ENCODE measurements at places on chromosomes 2 and 18.

- DNase-seq = no peak
These were observed 20.8 kb downstream of the IMMT start for GRCh38 chr2:86174445-86174844.

- no peak for DNase-seq
These were observed 353.4 kb downstream of the TGIF1 start for GRCh38 chr18:3803350-3803749.

GRCh38 chr2:69968609-69969008, 7.2 kb upstream of the ASPRV1 start:
- DNase-seq = no peak

DNA sequence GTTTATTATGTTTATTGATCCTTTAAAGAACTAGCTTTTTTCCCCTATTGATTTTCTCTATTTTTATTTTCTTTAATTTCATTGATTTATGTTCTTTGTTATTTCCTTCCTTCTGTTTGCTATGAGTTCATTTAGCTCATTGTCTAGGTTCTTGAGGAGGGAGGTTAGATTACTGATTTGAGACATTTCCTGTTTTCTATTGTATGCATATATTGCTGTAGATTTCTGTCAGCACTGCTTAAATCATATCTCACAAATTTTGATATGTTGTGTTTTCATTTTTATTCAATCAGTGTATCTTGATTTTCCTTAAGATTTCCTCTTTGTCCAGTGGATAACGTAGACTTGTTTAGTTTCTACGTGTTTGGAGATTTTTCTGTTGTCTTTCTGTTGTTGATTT, 43.4 kb downstream of the PTPN4 start:
- DNase-seq = no peak

DNA sequence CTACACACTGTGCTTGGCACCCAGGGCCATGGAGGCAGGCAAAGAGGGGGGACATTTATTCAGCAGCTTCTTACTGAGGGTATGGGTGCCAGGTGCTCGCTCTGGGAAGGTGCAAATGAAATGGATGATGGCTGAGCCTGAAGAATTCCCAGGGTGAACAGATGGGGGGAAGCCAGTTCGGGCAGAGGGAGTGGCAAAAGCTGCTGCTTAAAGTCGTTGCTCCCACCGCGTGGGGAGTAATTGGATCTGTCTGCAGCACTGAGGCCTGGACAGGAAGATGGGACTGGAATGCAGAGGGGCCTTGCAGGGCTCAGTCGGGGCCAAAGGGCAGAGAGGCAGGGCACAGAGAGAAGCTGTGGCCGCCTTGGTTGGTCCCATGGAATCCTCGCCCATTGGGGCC, 51.2 kb downstream of the NEDD4L start:
- DNase-seq = no peak

GRCh38 chr2:207135801-207136457, 29.8 kb downstream of the KLF7 start:
- no peak for DNase-seq

GRCh38 chr18:38368886-38369285, 803.3 kb upstream of the CELF4 start:
- no peak for DNase-seq

DNA sequence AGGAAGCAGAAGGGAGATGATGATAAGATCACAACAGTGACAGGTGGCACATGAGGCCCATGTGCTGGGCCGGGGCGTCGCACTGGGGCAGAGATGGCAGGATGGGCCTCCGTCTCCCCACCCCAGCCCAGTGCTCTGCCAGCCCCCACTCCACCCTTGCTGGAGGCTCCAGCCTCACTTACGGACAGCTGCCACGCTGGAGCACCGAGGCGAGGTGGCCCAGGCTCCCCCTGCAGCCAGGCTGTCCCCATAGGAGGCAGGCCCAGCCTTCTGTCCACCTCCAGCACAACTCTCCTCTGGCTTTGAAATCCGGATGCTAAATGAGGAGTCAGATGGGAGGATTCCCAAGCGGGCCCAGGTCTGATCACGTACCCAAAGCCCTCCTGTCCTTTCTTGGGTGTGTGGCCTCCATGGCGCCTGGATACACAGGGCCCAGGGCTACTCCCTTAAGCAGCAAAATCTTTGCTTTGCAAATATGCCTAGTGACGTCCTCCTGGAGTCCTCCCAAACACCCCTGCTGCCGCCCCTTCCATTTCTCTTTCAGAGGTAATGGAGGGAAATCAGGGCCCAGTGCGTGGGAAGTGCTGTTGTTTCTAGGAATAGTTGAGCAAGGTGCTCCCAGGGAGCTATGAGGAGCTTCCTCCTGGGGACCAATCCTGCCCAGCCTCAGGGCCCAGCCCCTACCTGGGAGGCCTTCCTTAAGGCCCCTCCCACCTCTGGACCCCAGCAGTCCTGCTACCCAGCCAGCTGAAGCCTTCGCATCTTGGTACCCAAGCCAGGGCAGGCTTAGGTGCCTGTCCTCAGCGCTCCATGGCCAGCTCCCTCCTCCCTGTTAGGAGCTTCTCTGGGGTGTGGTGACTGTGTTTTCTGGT, 170.4 kb upstream of the MYCN start:
- DNase-seq = no peak

GRCh38 chr18:44513233-44513632, 167.5 kb upstream of the SETBP1 start:
- DNase-seq = no peak

DNA sequence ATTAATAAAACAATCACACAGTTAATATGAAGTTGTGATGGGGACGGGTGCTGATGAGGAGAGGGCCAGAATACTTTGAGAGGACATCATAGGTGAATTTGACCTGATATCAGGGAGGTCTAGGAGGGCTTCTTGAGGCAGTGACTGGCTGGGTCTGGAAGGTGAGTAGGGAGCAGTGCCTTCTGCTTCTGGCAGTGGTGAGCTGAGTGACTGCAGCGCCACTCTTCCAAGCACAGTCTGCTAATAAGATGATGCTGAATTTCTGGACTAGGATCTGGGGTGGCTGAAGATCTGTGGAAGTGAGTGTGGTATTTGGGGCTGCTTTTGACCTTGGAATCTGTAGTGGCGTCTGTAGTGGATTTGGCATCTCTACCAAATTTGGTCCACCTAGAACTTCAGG, 5.5 kb downstream of the DGKD start:
- DNase-seq = no peak

DNA sequence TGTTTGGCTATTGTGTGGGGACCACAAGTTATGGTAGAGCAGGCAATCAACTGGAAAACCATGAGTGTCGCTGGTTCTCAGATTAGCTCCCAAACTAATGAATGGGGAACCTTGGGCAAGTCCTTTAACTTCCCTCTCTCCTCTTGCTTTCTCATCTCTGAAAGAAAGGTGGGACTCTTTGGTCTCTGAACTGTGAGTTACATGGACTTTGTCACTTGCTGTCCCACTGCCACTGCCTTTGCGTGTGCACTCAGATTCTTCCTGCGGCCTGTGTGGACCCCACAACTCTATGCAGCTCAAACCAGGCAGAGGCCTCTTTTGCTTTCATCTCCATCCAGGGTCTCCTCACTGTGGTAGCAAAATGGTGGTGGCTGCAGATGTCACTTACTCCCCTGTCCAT, 86.7 kb downstream of the RNF144A start:
- DNase-seq = no peak

GRCh38 chr2:105400138-105400540, 1.3 kb upstream of the FHL2 start:
- DNase-seq = no peak

DNA sequence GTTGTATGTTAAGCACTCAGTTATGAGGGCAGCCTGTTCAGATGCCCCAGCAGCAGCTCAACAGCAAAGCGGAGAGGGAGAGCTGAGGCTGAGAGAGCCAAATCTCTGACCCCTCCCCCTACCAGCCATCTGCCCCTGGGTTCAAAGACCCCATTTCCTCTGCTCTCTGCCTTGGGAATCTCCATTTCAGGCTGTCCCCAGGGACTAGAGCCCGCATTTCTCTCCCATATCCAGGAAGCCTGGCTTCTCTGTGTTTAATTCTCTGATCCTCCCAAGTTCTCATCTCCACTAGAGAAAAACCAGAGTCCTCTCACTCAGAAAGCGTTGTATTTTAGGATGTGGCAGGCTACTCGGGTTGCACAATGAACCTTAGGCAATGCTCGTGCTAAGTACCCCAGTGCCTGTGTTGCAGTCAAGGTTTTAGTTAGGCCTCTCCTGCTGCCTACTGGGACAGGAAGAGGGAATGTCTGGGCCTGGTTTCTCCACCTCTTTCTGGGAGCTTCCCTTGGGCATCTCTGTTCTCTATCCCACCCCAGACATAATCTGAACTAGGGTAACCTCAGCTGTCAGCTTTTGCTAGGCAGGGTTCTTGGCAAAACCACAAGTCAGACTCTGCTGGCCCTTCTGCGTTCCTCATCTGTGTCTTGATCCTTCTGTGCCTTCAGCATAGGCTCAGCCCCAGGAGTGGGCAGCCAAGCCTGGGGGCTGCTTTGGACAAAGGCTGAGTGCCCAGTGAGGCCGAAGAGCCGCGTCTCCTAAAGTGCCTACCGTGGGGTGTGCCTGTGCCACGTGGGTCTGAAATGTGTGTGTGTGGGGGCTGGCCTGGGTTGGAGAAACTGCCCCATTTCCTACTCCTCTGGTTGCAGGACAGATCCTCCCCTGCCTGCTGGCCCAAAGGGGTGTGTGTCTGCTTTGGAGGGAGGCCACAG, 96.8 kb downstream of the STPG4 start:
- no peak for DNase-seq

DNA sequence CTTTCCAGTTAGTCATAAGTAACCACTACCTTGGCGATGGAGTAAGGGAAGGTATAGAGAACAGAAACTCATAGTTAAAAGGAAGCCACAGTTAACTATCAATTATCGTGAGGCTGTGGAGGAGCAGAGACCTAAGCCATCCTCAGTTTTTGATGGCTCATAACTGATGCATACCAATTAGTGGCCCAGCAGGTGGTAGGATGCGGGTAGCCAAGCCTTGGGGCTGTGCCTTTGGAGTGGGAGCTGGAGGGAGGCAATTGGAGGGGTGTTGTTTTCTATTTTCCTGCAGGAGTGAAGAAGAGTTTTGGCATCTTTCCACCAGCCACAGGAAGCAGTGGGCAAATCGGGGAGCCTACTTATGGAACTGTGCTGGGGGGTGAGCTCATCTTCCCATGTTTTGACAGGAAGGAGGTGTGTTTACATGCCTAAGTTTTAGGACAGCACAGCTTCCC, 194.8 kb downstream of the TPGS2 start:
- DNase-seq = no peak

DNA sequence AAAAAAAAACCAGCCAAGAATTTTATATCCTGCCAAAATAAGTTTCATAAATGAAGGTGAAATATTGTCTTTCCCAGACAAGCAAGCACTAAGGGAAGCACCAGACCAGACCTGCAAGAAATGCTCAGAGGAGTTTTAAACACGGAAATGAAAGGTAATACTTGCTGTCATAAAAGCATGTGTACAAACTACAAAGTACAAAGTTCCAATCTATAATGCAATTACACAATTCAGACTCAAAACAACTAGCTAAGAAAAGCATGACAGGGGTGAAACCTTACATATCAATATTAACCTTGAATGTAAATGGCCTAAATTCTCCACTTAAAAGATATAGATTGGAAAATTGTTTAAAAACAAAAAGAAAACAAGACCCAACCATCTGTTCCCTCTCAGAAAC, 45.0 kb upstream of the ASXL3 start:
- DNase-seq = no peak

DNA sequence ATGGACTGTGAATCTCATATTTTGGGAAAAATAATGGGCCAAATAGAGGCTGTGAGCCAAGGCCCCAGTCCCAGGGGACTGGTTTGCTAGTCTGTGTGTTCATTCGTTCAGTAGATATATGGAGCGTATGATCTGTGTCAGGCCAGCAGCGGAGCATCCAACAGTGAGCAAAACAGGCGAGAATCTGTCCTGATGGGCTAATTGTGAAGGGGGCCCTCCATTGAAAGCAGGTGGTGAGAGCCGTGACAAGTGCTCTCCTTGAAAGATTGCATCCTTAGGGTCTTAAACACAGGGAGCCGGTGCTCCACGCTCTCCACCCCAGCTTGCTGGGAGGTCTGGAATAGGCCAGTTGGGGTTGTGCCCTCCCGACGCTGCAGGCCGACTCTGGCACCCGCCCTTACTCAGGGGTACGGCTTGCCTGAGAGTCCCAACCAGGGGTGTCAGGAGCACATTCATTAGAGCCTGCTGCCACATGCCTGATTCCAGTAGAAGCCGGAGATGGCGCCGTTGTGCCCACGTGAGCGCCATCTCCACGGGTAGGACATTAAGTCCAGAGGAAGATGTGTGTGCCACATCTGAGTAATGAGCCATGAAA, 213.3 kb downstream of the SH3RF3 start:
- DNase-seq = no peak

GRCh38 chr2:149427387-149427786, 97.0 kb downstream of the LYPD6 start:
- no peak for DNase-seq

- DNase-seq = no peak
These were observed 539.4 kb upstream of the TNP1 start for GRCh38 chr2:217399291-217399690.

DNA sequence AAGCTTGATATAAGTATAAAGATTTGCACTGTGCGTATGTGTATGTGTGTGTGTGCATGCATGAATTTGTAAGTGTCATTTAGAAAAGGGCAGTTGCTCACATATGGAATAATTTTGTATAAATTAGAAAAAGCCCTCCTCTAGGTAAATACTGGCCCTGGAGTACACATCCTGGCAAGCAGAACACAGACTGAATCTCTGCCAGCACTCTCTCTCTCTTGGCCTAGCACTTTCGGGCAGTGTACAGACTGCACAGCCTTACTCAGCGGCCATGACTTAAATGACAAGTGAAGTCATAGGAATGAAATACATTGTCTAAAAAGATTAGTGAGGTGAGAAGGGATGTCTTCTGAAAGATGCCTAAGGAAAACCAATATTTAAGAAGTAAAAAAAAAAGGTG, 214.1 kb downstream of the RDH14 start:
- DNase-seq = no peak

DNA sequence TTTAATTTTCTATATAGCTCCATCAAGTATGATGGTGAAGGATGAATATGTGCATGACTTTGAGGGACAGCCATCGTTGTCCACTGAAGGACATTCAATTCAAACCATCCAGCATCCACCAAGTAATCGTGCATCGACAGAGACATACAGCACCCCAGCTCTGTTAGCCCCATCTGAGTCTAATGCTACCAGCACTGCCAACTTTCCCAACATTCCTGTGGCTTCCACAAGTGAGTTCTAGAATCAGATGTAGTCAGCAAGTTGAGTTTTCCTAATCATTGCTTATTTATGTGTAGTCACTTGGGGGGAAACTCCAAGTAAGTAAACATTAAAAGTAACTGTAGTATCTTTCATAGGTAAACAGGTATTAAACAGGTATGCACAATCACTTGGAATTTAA, 24.8 kb downstream of the SMAD4 start:
- no peak for DNase-seq

DNA sequence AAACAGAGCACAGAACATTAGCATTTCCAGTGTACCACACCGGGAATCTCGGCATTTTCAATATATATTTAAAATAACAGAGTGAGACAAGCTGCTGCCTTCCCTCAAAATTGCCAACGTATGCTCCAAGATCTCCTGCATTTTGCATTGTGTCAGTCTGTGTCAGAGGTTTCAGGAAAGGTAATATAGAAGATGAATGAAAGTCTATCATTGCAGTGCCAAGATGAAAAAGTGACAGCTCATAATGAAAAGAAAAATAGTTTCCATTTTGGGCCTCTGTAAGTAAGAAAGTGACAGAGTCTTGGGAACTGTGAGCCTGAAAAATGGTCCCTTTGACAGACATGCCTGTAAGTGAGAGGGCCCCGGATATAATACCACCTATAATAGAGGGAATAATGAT, 297.8 kb upstream of the PIK3C3 start:
- DNase-seq = no peak

GRCh38 chr18:78130232-78131195, 849.1 kb upstream of the SALL3 start:
- DNase-seq = no peak

GRCh38 chr2:111705711-111706336, 178.2 kb downstream of the ANAPC1 start:
- DNase-seq = no peak

All from posterior cingulate gyrus (tissue), 11 donors.